Thoracic aorta (tissue), 2 donors: ENCODE measurements at places on chromosomes 11 and 22.

DNA sequence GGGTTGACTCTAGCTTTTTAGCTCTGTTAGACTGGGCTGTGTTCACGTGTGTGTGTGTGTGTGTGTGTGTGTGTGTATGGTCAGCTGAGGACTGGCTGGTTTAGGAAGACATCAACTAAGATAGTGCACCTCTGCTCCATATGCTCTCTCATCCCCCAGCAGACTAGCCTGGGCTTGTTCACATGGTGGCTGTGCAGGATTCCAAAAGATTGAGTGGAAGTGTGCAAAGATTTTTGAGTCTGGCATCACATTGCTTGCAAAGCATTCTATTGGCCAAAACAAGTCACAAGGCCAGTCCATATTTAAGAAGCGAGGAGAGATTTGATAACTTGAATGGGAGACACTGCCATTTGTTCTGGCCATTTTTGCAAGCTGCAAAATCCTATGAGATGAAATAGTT is 79.7 kb upstream of the C11orf87 start:
- no peak for DNase-seq

DNA sequence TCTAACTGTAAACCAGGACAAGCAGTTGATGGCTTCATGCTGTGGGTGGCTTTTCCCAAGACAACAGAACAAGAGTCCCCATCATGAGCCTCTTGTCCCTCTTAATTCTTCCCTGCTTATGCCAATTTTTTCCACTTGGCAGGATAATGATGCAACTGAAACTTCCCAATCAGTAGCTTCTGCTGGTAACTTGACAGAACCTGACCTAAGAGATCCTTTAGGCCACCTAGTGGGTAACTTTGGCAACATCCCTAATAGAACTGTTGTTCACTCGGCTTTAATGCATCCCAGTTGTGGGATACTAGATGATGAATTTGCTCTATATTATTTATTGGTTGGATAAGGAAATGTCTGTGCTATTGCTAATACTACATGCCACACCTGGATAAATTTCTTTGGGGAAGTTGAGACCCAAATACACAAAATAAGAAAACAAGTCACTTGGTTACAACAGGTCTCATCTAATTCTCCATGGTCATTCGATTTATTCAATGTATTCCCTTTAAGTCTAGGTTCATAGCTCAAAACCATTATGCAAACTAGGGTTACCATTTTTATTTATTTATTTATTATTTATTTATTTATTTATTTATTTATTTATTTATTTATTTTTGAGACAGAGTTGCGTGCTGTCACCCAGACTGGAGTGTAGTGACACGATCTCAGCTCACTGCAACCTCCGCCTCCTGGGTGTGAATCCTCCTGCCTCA is 41.4 kb upstream of the NFAM1 start:
- no peak for DNase-seq

DNA sequence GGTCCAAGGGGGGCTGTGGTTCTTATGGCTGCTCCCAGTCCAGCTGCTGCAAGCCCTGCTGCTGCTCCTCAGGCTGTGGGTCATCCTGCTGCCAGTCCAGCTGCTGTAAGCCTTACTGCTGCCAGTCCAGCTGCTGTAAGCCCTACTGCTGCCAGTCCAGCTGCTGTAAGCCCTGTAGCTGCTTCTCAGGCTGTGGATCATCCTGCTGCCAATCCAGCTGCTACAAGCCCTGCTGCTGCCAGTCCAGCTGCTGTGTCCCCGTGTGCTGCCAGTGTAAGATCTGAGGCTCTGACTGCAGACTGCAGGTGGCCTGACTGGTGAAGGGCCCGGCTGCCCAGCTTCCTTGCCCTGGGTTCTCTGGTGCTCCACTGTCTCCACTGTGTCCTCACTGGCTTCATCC is 696 bp downstream of the KRTAP5-5 start:
- no peak for DNase-seq

DNA sequence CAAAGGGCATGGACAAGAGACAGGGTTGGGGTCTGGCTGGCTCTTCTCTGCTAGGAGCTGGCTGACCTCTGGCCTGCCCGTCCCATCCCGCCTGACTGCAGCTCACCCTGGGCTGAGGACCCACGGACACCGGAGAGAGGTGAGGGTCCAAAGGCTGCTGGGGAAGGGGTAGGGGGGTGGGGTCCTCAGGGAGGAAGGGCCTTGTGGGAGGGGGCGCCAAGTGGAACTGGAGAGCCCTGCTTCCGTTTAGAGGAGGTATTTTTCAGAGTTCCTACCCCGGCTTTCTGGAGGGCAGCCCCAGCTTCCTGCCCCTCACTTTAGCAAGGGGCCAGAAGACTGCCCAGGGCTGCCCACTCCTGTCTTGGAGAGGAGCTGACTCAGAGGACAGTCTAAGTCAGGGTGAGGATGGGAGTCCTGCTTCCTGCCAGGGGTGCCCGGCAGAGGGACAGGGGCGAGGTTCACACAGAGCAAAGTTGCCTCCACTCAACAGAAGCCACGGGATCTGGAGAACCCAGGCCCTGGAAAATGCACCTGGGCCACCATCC is 7.1 kb downstream of the LARGE2 start:
- no peak for DNase-seq

- no peak for DNase-seq
These were observed 86.2 kb downstream of the ZNRF3 start for GRCh38 chr22:28969401-28970168.

DNA sequence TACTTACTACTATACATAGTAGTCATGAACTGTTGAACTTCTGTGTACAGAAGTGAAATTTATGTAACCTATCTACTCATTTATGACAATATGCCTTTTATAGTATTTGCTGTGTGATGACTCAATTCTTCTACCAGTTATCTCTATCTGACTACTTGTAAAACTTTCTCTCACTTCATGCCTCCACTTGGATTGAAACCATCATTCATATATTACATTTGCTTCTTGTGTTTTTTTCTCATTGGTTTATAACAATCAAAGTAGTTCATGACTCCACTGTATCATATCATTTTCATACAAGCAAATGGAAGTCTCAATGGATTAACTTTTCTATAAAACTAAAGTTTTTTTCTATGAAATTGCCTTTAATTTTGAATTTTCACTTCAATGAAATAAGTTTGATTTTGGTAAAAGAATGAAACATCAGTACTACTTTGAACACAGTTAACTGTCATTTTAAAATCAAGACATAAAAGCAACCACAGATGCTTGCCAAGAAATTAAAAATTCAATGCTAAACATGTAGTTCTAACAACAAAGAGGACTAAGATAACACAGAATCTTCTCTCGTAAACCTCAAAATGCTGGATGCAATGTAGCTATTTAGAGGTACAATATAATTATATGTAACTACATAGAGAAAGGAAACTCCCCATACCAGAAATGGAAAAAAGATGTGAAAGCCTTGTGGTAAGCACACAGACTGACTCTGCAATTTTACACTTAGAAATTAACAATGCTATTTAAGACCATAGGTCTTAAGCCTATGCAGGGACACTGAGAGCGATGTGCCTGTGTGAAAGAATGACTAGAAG is 27.6 kb upstream of the EXPH5 start:
- DNase-seq = no peak

DNA sequence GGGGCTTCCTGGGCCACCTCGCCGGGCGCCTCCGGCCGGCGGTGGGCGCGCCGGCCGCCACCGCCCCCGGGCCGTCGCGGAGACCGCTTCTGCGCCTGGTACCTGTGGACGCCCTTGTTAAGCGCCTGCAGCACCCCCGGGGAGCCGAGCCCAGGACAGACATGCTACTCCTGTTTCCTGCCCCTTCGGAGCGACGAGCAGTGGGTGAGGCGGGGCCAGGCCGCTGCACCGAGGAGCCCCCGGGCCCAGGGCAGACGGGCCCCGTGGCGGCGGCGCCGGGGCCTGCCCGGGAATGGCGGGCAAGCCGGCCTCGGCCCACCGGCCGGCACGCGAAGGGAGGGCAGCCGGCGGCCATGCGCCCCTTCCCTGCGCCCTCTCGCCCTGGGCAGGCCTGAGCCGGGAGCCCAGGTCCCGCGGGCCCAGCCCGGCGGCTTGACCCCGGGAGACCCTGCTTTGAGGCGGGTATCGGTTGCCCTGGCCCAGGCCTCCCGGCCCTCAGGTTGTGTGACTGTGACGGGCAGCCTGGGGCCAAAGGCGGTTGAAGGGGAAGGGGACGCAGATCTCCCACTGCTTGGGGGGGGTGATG is 789 bp upstream of the KDM2A start:
- DNase-seq = no peak

DNA sequence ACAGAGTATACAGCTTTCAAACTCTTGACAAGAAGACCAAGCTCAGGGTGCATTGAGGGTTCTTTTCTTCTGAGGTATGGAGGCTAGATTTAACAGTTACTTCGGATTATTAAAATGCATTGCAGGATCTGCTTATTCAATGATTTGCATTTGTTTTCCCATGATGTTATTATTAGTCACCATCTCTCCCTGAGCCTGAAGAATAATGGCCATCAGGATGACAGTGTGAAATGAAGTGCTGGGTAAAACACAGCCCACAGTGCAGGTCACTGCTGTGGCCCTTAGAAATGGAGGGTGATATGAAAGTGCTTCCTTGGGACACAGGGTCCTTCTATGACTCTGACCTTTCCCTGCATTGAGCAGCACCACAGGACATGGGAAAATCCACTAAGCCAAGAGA is 40.0 kb downstream of the TECTA start:
- DNase-seq = no peak

DNA sequence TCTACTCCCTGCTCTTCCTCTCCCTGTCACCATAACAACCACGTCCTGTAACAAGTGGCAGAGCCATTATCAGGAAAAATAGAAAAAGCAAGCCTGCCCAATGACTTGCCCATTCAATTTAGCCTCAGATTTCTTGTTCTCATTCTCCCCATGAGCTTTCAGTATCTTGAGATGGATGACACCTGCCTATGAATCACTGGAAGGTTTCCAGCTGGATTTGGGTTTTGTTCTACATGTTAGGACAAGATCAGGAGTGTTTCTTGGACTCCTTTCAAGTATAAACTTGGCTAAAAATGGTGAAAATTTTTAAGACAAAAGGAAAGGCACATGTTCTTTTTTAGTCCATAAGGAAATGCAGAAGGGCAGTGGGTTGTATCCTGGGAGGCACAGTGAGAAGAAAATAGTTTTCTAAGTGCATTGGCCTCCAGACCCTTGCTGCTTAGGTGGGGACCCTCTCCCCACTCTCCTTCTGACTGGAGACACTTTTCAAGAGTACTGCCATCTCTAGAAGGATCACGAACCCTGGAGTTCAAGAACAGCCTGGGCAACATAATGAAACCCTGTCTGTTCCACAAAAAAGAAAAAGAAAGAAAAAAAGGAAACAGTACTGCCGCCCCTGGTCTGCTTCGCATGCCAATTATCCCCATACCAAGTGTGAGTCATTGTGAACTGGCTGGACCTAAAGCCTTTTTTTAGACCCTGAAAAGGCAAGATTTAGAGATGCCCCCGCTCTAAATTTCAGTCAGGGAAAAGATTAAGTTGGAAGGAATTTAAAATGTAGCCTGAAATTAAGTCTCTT is 51.0 kb downstream of the MTNR1B start:
- DNase-seq = no peak

GRCh38 chr11:44829838-44830237 is 103.1 kb downstream of the TSPAN18 start:
- DNase-seq = no peak

- DNase-seq = no peak
These were observed 604.4 kb downstream of the BUD13 start for GRCh38 chr11:116168459-116168787.

GRCh38 chr11:106011481-106011880 is 10.6 kb downstream of the MSANTD4 start:
- DNase-seq = no peak

DNA sequence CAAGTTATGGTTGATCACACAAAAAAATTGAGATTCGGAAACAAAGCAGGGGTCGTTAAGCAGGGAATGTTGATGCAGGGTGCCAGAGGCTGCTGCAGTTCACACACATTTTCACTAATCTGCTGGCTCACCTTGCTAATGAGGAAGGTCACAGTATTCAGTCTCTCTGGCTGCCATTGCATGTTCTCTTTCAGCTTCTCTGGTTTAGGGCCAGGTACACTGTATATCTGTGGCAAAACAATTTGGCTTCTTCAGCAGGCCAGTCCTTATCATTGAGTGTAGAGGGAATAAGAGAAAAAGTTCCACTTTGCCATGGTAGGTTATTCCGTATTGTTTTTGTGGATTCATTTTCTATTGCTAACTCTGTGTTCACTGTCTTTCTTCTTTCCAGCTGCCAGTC is 283.7 kb upstream of the ANO3 start:
- DNase-seq = no peak

DNA sequence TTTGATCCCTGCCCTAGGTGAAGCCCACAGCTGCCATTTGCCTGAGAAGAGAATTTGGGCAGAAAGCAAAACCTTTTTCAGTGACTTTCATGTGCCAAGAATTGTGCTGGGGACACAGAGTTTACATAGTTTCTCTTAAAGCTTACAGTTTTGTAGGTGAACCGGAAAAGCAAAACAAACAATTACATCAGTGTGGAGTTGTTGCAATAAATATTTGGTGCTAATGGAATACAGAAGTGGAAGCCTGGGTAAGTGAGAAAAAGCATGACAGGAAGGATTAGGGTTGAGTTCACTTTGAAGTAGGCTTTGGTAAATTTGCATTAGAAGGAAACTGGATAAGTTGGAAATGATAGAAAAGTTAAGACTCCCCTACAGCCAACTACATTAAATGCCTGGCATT is 82.7 kb downstream of the RASSF10 start:
- no peak for DNase-seq

DNA sequence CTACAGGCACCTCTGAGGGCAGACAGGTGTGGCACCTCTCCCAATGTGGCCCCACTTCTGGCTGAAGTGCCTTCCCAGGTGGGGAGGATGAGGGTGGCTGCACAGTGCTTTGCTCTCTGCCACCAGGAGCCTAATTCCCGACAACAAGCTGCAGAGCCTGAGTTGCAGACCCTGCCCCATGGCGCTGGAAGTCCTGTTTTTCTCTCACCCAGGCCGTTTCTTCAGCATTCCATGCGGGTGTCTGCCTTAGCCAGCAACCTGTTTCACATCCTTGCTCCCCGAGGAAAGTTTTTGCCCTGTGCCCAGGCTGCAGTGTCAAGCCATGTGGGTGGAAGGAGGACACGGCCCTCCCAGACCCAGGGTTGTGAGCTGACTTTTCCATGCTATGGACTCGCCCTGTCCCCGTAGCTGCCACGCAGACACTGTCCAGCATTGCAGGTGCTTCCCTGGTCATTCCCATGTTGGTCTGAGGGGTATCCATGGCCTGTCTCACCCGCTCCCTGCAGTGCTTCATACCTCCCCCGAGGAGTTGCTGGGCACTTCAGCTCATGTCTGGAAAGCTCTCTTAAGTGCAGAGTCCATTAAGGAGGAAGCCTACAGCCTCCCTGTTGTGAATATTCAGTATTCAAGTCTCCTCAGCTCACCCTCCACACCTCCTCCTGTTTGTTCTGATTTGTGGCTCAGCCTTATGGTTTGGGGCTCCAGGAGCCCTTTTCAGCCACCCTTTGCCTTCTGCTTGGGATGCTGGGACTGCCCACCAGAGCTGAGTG is 2.9 kb downstream of the DAGLA start:
- DNase-seq = no peak

GRCh38 chr11:27095059-27095458 is 54.4 kb downstream of the BBOX1 start:
- no peak for DNase-seq
